ENCODE measurements at places on chromosomes 13 and 19. TPM values are rescaled to one million over a fixed set of nuclear protein-coding genes. Genes with fewer than 3 reads are reported as not detected.

CEACAM20 gene
- total RNA-seq = not detected

PEPD gene
- 123 TPM for total RNA-seq

NTF4 gene
- total RNA-seq = 0.38 TPM

KLK15 gene
- total RNA-seq = not detected

HCN2 gene
- 33.1 TPM for total RNA-seq

ZFR2 gene
- 0.16 TPM for total RNA-seq

ZNF808 gene
- total RNA-seq = 0.31 TPM

CABP5 gene
- not detected for total RNA-seq

MLLT1 gene
- 17.5 TPM for total RNA-seq

CACNG6 gene
- 10.1 TPM for total RNA-seq

BCL3 gene
- 107 TPM for total RNA-seq

OSCAR gene
- 0.21 TPM for total RNA-seq

TYK2 gene
- total RNA-seq = 46.4 TPM

IZUMO2 gene
- total RNA-seq = not detected

GAPDHS gene
- not detected for total RNA-seq

ATP4A gene
- total RNA-seq = not detected

SUCLA2 gene
- total RNA-seq = 32.6 TPM

RCBTB2 gene
- 1.7 TPM for total RNA-seq

REEP6 gene
- 5.3 TPM for total RNA-seq

ACP7 gene
- 0.15 TPM for total RNA-seq

ERICH6B gene
- not detected for total RNA-seq

SHANK1 gene
- 0.35 TPM for total RNA-seq

COX7A1 gene
- total RNA-seq = not detected

OR10H1 gene
- not detected for total RNA-seq

VSTM2B gene
- total RNA-seq = not detected
